SJSA1 (cell line): ENCODE measurements at places on chromosomes 7 and 10.

GRCh38 chr7:69708857-69709256 lies 110.6 kb downstream of the AUTS2 start:
- no peak for DNase-seq

GRCh38 chr7:98674461-98674860 lies 57.4 kb downstream of the NPTX2 start:
- no peak for DNase-seq

GRCh38 chr7:45593877-45594276 lies 19.7 kb downstream of the ADCY1 start:
- peak; percentile 16 for DNase-seq

DNA sequence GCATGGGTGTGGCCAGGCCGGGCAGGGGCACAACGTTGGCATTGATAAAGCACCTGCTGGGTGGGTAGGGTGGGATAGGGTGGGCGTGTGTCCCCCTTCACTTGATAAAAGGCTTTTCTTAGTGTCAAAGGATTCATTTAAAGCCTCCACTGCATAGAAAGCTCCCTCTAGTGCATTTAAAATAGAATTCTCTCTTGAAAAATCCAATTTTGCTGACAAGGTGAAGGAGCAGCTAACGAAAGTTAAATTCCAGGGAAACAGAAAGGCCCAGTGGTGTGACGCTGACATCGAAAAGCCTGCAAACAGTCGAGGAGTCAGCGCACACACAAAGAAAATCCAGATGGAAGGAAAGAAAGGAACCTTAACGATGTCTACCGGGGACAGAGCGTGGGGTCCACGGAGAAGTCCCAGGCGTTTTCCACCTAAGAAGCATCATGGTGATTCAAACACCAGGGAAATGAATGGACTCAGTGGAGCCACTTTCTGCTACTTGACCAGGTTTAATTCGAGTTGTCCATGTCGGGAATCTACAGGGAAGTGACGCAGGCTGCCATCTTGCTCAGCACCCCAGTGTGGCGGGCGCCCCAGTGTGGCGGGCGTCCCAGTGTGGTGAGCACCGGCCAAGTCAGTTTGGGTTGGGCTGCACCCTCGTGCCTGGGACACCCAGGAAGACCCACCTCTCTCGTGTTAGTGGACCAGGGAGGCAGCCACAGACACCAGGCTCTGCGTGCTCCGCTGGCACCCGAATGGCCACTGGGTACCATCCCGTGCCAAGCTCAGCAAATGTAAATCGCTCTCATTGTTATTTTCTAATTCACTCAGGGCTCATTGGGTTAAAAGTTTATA lies 217.8 kb downstream of the DNAJB6 start:
- DNase-seq, result no peak

DNA sequence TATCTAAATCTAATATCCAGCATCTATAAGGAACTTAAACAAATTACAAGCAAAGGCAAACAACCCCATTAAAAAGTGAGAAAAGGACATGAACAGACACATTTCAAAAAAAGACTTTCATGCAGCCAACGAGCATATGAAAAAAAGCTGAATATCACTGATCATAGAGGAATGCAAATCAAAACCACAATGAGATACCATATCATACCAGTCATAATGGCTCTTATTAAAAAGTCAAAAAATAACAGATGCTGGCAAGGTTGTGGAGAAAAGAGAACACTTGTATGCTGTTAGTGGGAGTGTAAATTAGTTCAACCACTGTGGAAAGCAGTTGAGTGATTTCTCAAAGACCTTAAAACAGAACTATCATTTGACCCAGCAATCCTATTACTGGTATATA lies 334.4 kb upstream of the CACNA2D1 start:
- no peak for DNase-seq

GRCh38 chr10:86988520-86988919 lies 20.2 kb downstream of the ADIRF start:
- no peak for DNase-seq

- peak; percentile 55 for DNase-seq
These were observed 52.7 kb downstream of the HIPK2 start for GRCh38 chr7:139725077-139725476.

DNA sequence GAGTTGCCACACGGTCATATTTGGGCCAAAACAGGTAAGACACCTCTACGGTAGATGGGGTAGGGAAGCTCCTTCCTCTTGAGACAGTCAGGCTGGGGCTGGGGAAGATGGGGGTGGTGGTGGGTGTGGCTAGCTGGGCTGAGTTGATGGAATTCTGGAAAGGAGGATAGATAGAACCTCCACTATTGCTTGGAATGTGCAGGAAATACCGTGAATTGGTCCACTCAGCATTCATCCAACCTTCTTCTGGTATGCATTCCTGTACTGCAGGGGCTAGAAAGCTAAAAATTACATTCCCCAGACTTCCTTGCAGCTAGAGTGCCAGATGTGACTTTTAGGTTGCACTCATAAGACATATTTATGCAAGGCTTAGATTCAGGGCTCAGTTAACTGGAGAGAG lies 24.8 kb downstream of the TLX1 start:
- no peak for DNase-seq

GRCh38 chr7:158017111-158018097 lies 570.2 kb downstream of the PTPRN2 start:
- DNase-seq, result peak; percentile 27
